ENCODE measurements at places on chromosomes 4 and X. TPM values are rescaled to one million over a fixed set of nuclear protein-coding genes. Genes with fewer than 3 reads are reported as not detected.

DNA sequence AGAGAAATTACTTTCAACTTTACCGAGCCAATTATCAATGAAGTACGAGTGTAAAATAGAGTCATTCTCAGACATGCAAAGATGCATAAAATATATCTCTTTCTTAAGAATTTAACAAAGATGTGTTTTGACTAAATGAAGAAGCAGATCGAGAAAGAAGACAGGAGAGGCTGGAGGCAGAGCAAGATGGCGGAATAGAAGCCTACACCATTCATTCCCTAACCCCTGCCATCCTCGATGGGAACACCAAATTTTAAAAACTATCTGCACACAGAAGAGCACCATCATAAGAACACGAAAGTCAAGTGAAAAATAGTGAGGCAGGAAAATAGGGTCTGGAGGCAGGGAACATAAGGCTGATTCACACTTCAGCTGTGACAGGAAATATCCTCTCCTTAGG is 35.0 kb downstream of the CCDC158 start:
- no peaks in the 10 kb centered on the region for H3K4me1 ChIP-seq
- DNase-seq: no peak
- no peak overlapping the region for H3K27ac ChIP-seq
- H3K27me3 ChIP-seq: peaks cover 10% of the 10 kb centered on the region

DNA sequence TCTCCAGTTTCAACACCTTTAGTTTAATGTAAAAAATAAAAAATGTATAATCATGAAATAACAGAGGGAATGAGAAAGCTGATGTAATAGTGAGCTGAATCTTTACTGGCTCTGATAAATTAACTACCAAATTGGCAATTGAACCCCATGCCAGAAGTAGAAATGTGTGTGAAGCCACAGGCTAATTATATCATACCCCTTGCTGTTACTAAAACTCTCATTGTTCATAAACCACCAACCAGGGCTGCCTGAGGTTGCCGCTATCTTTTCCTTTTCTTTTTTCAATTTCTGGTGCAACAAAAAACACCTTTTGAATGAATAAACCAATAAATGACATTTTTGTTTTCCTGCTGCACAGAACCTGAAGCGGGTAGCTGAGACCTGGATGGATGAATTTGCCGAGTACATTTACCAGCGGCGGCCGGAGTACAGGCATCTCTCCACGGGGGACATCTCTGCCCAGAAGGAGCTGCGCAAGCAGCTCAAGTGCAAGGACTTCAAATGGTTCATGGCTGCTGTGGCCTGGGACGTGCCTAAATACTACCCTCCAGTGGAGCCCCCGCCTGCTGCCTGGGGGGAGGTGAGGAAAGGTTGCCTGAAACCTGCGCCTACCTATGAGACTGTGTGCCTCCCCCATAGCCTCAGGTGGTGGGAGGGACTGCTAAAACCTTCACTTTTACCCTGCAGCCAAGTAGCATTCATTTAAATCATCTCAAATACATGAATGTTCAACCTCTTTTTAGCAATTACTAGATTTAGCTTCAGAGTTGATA is 216.7 kb upstream of the GALNT7 start:
- no peak overlapping the region for H3K4me3 ChIP-seq
- no peaks in the 10 kb centered on the region for H3K27me3 ChIP-seq
- no peaks in the 10 kb centered on the region for H3K4me1 ChIP-seq
- no peak overlapping the region for H3K27ac ChIP-seq
- H3K36me3 ChIP-seq: no peaks in the 10 kb centered on the region

DNA sequence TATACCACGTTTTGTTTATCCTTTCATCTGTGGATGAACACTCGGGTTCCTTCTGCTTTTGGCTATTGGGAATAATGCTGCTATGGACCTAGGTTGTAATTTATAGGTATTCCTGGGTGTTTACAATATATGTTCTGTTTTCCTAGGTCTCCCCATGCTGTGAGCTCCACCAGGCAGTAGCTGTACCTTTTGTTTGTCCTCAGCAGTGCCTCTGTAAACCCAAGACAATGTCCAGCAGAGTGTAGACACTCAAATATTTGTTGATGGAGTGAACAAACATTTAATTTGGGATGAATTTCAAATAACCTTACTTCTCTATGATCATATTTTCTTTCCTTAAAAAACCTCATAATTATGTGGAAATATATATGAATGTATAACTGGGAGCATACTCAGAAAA is 259.5 kb upstream of the BOD1L1 start:
- H3K4me3 ChIP-seq: no peak overlapping the region
- DNase-seq: no peak
- H3K36me3 ChIP-seq: no peaks in the 10 kb centered on the region
- H3K4me1 ChIP-seq: peaks cover 3% of the 10 kb centered on the region
- no peaks in the 10 kb centered on the region for H3K27me3 ChIP-seq

GRCh38 chrX:129961180-129962083 is 21.0 kb upstream of the BCORL1 start:
- H3K27me3 ChIP-seq: no peaks in the 10 kb centered on the region
- peak overlapping the region; percentile 83 for H3K27ac ChIP-seq
- peak; percentile 66 for DNase-seq

- no peaks in the 10 kb centered on the region for H3K4me1 ChIP-seq
- no peaks in the 10 kb centered on the region for H3K36me3 ChIP-seq
- no peak overlapping the region for H3K27ac ChIP-seq
- no peak overlapping the region for H3K4me3 ChIP-seq
- no peaks in the 10 kb centered on the region for H3K27me3 ChIP-seq
Measured at GRCh38 chrX:8841911-8842310, 40.7 kb upstream of the FAM9A start.

HTR2C gene
- total RNA-seq: not detected

DNA sequence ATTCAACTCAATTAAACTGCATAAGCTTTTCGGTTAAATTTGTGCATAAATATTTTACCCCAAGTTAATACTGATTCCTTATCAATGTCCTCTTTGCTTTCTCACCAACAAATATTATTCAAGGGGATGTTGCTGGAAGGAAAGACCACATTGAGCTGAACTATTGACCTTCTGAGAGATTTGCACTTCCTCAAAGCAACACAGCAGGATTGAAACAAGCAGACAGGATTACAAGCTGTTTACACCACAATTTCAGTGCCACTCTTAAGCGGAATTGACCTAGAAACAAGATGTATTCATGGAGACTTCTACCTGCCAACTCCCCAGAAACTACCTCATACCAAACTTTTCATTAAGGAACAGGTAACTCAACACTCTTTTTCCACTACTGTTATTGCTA is 96.5 kb upstream of the DUSP21 start:
- no peak for DNase-seq
- no peaks in the 10 kb centered on the region for H3K4me1 ChIP-seq
- no peak overlapping the region for H3K27ac ChIP-seq
- H3K36me3 ChIP-seq: no peaks in the 10 kb centered on the region
- H3K27me3 ChIP-seq: peaks cover 3% of the 10 kb centered on the region

JCHAIN gene
- total RNA-seq: not detected

GRCh38 chr4:57124145-57124544 is 14.0 kb upstream of the IGFBP7 start:
- no peaks in the 10 kb centered on the region for H3K36me3 ChIP-seq
- H3K27ac ChIP-seq: no peak overlapping the region
- H3K4me3 ChIP-seq: no peak overlapping the region
- peaks cover 7% of the 10 kb centered on the region for H3K27me3 ChIP-seq
- no peak for DNase-seq

DNA sequence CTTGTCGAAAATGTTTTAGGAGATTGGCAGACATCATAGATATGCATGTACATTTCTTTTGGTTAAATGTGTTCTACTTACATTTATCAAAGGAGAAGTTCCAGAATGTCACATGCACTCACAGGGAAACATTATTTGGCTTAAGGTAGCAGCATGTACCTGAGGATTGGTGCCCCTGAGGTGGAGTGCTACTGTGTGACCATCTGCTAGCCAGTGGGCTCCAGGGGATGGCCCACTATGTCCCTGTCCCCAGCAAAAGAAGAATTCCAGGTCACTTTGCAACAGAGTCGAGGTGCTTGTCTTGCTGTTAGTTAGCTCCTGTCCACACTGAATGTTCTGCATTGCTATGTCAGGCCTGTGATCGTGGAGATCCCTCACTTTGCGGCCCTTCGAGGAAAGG is 283.2 kb downstream of the ANK2 start:
- H3K4me3 ChIP-seq: no peak overlapping the region
- no peak overlapping the region for H3K27ac ChIP-seq
- peaks cover 6% of the 10 kb centered on the region for H3K27me3 ChIP-seq
- no peak for DNase-seq
- no peaks in the 10 kb centered on the region for H3K36me3 ChIP-seq
- H3K4me1 ChIP-seq: no peaks in the 10 kb centered on the region

CD38 gene
- total RNA-seq: 152 TPM

DNA sequence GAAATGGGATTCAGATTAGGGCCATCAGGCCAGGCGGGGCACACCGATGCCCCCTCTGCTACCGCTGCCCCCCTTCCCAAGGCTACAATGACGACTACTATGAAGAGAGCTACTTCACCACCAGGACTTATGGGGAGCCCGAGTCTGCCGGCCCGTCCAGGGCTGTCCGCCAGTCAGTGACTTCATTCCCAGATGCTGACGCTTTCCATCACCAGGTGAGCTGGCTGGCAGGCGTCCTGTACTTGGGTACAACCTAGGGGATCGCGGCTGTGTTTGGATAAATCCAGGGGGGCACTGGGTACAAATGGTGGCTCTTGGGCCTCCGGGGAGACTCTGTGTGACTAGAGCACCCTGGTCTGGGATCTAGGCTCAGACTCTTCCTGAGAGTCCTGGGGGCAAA is 1.1 kb downstream of the EMD start:
- H3K36me3 ChIP-seq: peaks cover 10% of the 10 kb centered on the region
- peak overlapping the region; percentile 89 for H3K4me3 ChIP-seq
- H3K27ac ChIP-seq: peak overlapping the region; percentile 78
- no peaks in the 10 kb centered on the region for H3K27me3 ChIP-seq
- no peak for DNase-seq

TMSB15B gene
- 8.6 TPM for total RNA-seq

MAGEA10 gene
- total RNA-seq: not detected

MAP7D2 gene
- 0.39 TPM for total RNA-seq

STARD8 gene
- total RNA-seq: 2.6 TPM

ASB9 gene
- total RNA-seq: not detected

- H3K36me3 ChIP-seq: peaks cover 19% of the 10 kb centered on the region
- H3K4me1 ChIP-seq: peaks cover 42% of the 10 kb centered on the region
- no peak for DNase-seq
- H3K27me3 ChIP-seq: no peaks in the 10 kb centered on the region
- no peak overlapping the region for H3K27ac ChIP-seq
- H3K4me3 ChIP-seq: no peak overlapping the region
Measured at GRCh38 chrX:40090050-40090804, 7.5 kb downstream of the BCOR start.

- no peak for DNase-seq
- no peak within 1 kb of the TSS for H3K4me3 ChIP-seq
- H3K27me3 ChIP-seq: no peaks in the 10 kb centered on the region
Measured at GRCh38 chr4:89056953-89057398, at the start of gene FAM13A. FAM13A (minus strand) TSS chr4:89057185; CDS start chr4:89056964, 221 bp downstream.

- no peak overlapping the region for H3K4me3 ChIP-seq
Measured at GRCh38 chr4:35175894-35176293, 1068.4 kb downstream of the ARAP2 start.

AMER1 gene
- total RNA-seq: 6.7 TPM

MEPE gene
- not detected for total RNA-seq

CSAG3 gene
- 0.78 TPM for total RNA-seq

- no peak for DNase-seq
- no peaks in the 10 kb centered on the region for H3K27me3 ChIP-seq
Measured at GRCh38 chr4:69610484-69610883, 29.0 kb downstream of the UGT2A2 start.

DNA sequence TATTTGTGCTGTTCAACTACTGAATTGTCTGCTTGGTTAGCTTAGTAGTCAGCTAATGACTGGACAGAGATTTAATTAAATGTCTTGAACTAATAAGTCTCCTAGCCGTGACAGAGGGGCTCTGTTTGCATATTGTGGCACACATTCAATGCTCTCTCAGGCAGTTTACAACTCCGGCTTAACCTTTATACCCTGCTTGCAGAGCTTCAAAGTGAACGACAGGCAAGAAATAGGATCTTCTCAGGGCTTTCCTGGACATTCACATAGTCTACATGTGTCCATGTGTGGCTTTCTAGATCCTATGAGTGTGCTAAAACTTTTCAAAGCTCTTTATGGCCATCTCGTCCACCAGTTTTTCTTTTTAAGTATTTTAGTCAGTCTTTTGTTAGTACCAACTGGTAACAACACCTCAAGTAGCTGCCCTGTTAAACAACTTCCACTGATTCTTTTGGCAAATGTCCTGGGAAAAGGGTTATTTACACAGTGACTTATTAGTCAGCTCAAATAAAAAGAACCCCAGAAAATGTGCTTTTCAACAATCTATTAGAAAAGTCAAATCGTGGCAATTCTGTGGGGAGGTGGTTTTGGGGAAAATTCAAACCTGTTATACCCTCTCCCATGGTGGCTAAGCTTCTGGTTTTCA is 28.6 kb downstream of the OR13H1 start:
- H3K36me3 ChIP-seq: no peaks in the 10 kb centered on the region
- no peak overlapping the region for H3K4me3 ChIP-seq
- peaks cover 3% of the 10 kb centered on the region for H3K27me3 ChIP-seq
- no peak overlapping the region for H3K27ac ChIP-seq

MAGEA11 gene
- total RNA-seq: not detected

GRCh38 chr4:147325571-147325981 is 155.3 kb upstream of the EDNRA start:
- no peak overlapping the region for H3K27ac ChIP-seq
- H3K4me3 ChIP-seq: no peak overlapping the region
- H3K36me3 ChIP-seq: no peaks in the 10 kb centered on the region
- no peaks in the 10 kb centered on the region for H3K27me3 ChIP-seq

DNA sequence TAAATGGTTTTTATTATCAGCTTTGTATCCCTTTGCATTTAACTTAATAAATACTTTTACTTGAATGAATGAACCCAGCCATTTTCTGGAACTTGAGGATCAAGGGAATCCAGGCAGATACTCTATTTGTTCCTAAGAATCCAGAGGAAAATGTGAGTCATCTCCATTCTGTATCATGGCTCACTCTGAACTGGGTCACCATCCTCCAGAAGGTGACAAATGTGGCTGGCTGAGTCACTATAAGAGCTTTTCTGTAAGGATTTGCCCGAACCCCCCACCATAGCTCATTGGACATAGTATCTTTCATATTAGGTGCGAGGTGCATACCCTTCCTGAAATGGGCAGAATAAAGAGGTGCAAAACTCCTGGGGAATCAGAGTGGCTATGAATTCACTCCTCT is 25.8 kb downstream of the RTL9 start:
- H3K4me1 ChIP-seq: no peaks in the 10 kb centered on the region
- no peak overlapping the region for H3K4me3 ChIP-seq
- no peak overlapping the region for H3K27ac ChIP-seq
- H3K36me3 ChIP-seq: no peaks in the 10 kb centered on the region

DNA sequence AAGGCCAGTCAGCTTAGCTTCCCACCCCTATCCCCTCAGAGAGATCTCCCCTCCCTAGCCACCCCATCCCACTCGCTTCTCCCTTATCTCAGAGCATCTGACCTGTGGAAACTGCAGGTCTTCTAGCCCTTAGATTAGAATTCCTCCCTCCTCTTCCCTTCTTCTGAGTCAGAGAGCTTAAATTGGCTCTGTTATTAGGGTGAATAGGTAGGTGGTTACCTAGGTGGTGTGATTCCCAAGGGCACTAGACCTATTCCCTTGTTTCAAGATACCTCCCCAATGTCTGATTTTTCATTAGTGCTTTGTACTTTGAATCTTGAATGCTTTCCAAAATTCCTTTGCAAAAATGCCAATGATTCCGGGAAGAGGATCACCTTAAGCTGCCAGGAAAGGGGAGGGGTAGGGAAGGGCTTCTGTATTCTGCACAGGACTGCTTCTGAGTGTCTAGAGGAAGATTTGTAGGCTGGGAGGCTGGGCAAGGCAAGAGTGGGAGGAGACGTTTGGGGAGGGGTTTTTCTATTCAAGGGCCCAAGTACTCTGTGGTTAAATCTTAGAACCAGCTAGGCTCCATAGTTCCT is 24.5 kb upstream of the MSN start:
- peaks cover 11% of the 10 kb centered on the region for H3K4me1 ChIP-seq
- no peak for DNase-seq
- no peak overlapping the region for H3K4me3 ChIP-seq
- no peak overlapping the region for H3K27ac ChIP-seq
